ENCODE measurements at places on chromosomes 3 and 15.

GRCh38 chr3:124138148-124138547 lies 146.2 kb upstream of the ROPN1 start:
- no peak for DNase-seq

DNA sequence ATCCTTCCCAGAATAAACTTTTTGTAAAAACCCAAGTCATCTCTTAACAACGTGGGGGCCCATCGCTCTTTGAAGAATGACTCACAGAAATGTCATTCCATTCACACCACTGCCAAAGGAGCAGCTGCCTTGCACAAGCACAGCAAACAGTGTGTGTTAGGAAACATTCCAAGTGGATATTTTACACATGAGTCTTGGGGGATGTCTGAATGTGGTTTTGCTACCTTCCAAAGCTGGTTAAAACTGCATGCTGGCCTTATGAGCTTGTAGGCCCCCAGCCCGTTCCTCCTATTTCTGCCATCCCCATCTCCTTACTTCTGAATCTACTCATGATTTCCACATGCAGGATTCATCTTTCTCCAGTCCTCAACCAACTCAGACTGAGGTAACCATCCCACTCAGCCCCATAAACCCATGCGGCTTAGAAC lies 130.8 kb downstream of the CPNE4 start:
- no peak for DNase-seq

DNA sequence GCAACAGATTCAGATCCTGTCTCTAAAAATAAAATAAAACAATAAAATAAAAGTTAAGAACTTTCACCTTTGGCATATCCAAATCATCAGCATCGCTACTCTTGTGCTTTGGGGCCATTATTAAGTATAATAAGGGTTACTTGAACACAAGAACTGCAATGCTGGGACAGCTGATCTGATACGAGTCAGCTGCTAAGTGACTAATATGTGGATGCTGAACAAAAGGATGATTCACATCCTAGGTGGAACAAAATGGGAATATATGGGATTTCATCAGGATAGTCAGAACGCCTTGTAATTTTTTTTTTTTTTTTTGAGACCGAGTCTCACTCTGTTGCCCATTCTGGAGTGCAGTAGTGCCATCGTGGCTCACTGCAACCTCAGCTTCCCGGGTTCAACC lies 29.7 kb downstream of the BUB1B start:
- no peak for DNase-seq

- no peak for DNase-seq
Observed at GRCh38 chr15:50883903-50884302, 24.6 kb upstream of the AP4E1 start.

DNA sequence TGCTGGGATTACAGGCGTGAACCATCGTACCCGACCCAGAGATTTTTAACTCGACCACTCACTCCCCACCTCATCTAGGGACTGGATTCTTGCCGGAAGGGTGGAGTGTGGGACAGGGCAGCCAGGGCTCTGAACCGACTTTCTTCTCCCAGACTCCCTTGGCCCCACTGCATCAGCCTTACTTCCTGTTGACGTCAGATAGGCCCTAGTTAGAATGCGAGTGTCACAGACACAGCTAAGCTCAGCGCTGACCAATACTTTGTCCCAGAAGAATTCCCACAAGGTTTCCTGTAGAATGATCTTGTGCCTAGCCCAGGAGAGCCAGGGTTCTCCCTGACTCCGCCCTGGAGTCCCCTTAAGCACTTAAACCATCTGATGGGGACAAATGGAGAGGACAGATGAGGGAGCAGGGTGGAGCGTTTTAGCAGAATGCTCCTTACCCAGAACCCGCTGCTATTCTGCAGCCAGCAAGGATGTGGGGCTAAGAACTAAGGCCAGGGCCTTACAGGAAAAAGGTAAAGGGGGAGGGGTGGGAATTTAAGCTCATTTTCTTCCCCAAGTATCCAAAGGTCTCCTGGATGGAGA lies 5.8 kb upstream of the TUSC2 start:
- no peak for DNase-seq

- DNase-seq, result no peak
Observed at GRCh38 chr3:159884661-159885402, 103.8 kb upstream of the IL12A start.
